ENCODE measurements at places on chromosomes 11 and 22.

DNA sequence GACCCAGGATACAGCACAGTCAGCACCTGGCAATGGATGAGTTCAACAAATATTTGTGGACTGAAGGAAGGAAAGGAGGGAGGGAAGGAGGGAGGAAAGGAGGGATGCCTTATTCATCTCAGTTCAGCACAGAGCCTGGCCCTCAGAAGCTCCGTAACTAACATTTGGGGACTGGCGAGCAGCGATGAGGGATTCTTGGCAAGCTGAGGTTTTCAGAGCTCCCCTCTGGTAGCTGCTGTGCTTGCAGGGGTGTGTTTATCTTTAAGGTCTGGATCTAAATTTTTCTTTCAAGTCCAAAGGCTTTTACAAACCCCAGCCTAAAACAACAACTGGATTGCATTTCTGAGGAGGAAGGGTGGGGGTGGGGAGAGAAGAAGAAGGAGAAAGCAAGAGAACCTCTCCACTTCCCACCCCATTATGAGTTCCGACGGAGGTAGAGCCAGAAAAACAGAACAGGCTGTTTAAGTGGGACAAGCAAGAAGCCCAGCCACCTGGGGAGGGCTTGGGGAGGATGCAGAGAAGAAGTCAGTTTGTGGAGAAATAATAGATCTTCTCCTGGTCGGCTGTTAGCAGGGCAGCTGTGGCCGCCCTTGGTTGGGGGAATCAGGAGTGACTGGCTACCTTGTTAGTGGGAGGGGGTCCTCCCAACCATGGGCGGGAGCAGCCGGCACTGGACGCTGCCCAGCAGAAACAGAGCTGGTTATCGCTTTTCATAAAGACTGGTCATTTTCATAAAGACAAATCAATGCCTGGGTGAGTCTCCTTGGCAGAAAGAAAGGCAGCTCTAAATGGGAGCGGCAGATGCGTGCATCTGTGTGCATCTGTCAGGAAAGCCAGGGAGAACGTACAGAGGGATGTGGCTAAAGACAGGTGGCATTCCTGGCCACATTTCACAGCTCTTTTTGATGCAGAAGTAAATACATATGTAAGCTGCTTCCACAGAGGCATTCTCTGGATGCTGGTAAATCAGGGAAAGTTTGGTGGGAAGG is 78.0 kb downstream of the TSPAN18 start:
- no peak for DNase-seq

GRCh38 chr22:23649071-23649501 is 17.0 kb upstream of the DRICH1 start:
- DNase-seq: no peak

DNA sequence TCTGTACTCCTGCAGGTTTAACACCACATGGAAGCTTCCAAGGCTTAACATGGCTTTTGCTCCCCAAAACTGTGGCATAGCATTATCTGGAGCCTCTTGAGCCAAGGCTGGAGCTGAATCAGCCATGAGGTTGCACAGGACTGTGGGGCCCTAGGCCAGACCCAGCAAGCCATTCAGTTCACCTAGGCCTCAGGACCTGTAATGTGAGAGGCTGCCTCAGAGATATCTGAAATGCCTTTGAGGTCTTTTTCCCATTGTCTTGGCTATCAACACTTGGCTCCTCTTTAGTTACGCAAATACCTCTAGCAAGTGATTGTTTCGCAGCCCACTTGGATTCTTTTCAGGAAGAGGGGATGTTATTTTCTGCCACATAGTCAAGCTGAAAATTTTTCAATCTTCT is 72.0 kb downstream of the VPREB1 start:
- DNase-seq: no peak

- DNase-seq: no peak
These were observed 29.6 kb upstream of the FLI1 start for GRCh38 chr11:128664317-128664716.

- DNase-seq: no peak
These were observed 1129.1 kb downstream of the DLG2 start for GRCh38 chr11:84497981-84498411.

DNA sequence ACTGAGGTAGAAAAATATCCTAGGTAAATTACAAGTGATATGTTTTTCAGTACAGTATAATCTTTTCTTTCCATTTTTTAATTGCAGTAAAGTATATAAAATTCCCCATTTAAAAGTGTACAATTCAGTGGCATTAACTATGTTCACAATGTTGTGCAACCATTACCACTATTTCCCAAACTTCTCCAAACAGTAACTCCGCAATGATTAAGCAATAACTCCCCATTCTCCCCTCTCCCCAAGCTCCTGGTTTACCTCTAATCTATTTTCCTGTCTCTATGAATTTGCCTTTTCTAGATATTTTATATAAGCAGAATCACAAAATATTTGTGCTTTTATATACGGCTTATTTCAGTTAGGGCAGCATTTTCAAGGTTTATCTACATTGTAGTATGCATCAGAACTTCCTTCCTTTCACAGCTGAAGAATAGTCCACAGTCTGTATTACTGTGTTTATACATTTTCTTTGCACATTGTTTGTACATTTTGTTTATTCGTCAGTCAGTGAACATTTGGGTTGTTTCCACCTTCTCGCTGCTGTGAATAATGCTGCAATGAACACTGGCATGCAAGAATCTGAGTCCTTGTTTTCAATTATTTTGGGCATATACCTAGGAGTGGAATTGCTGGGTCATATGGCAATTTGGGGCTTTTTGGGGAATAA is 110.7 kb downstream of the RPL27A start:
- no peak for DNase-seq

GRCh38 chr22:25482091-25482760 is 82.2 kb upstream of the GRK3 start:
- no peak for DNase-seq

DNA sequence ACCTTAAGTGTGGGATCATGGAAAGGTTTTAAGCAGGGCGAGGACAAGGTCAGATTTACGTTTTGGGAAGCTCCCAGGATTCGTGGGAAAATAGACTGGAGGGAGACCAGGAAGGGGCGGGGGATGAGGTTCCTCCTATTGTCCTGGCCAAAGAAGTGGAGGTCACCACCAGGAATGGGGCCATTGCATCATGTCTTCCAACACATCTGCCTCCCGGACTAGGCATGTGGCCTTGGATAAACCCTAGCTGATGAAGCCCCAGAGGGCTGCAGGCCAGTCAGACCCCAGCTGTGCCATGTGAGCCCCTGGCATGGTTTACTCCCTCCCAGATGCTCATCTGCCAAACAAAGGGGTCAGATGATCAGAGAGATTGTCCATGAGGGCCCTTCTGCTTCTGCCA is 11.5 kb upstream of the YWHAH start:
- no peak for DNase-seq

GRCh38 chr11:67539550-67539949 is 16.3 kb upstream of the CABP2 start:
- DNase-seq: no peak

- no peak for DNase-seq
These were observed 4.8 kb downstream of the DDX10 start for GRCh38 chr11:108669711-108670110.

- no peak for DNase-seq
These were observed 48.1 kb upstream of the SHISAL1 start for GRCh38 chr22:44360668-44361381.

DNA sequence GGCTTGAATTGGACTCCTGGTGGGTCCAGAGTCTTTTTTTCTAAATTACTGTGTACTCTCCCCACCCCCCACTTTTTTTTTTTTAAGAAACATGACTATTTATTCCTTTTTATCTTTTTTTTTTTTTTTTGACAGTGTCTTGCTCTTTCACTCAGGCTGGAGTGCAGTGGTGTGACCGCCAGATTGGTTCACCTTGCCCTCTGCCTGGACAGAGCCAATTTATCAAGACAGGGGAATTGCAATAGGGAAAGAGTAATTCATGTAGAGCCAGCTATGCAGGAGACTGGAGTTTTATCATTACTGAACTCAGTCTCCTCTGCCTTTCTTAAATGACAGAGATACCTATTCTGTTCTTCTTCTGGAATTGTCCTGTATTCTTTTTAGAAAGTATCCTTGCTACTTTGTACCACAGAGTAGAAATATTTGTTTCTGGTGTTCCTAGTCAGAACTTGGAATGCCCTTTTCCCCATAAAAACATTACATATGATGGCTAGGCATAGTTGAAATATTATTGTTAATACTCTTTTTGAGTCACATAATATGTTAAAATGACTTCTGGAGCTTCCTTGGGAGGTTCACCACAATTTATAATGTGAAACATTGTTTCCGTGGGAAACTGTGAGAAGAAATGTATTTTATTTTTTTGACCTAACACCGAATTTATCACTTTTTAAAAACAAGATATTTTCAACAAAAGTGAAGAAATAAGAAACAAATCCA is 95.6 kb downstream of the UVRAG start:
- DNase-seq: no peak

DNA sequence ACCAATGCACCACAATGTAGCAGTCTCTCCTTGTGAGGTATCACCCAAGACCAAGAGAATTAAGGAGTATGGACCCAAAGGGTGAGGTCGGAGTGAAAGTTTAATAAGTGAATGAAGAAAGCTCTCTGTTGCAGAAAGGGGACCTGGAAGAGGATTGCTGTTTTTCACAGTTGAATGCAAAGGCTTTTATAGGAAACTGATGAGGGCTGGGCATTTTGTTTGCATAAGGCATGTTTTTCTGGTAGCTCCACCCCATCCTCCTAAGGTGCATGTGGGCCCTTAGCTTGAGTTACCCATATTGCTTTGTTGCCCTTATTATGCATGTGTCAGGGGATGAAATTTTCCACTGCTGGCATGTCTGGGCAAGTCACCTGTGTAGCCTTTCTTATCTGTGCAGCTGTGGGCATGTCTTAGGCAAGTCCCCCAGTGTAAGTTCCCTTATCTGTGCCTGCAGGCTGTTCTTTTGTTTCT is 64.7 kb downstream of the BDNF start:
- DNase-seq: no peak

DNA sequence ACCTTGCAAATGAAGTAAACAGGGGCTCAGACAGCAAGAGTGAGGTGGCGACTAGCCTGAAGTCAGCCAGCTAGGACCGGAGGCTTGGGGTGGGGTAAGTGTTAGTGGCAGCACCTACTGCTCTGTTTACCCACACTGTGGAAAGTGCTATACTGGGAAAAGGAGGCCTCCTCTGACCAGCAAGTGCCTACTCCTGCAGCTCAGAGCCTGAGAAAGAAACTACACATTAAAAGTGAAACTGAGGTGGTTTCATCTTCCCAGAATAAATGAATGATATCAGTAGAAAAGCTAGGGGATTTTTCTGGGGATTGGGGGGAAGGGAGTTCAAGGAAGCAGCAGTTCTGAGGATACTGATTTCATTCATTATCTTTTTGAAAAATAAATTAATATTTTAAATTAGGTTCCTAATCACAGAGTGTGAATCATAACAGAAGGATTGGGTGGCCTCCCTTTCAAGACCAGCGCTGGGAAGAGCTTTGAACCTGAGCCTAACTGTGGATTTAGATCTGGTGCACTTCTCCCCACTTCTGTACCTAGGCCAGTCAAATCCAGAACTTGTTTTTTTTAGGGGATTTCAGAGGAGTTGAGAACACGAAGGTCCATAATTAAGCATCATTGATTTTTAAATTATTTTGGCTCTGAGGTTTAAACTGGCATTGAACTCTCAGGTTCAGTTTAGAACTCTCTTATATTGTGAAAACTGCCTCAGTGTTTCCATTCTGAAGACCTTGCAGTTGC is 48.1 kb upstream of the GRAMD1B start:
- no peak for DNase-seq

DNA sequence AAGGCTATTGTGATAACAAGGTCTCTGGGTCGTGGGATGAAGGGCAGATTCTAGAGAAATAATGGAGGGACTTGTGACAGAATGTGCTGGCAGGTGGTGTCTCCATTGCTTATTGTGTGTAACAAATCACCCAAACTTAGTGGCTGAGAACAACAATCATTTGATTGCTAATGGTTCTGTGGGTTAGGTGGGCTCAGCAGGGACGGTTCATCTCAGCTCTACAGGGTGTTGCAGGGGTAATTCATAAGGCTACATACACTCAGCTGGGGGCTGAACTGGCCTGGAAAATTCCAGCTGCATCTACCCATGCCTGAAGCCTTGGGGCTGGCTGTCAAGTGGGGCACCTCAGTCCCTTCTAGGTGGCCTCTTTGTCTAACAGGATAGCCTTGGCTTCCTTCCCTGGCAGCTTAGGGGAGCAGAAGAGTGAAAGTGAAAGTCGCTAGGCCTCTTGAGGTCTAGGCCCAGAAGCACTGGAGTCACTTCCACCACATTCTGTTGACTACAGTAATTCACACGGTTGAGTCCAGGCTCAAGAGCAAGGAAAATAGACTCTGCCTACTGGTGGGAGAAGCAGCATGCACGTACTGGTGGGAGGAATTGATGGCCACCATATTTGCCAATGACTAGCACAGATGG is 308.9 kb downstream of the MN1 start:
- no peak for DNase-seq

DNA sequence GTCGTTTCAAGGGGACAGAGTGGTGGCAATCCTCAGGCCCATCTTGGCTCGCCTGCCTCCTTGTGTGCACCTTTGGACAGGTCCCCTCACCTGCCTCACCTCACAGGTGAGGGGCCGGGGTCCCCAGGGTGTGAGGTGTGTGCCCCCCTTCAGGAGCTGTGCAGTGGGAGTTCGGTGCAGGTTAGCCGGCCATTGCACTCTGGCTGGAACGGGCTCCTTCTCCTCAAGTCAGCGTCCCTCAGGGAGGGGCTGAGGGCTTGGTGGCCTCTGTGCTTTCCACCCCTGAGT is 269.1 kb downstream of the TBC1D22A start:
- DNase-seq: no peak

DNA sequence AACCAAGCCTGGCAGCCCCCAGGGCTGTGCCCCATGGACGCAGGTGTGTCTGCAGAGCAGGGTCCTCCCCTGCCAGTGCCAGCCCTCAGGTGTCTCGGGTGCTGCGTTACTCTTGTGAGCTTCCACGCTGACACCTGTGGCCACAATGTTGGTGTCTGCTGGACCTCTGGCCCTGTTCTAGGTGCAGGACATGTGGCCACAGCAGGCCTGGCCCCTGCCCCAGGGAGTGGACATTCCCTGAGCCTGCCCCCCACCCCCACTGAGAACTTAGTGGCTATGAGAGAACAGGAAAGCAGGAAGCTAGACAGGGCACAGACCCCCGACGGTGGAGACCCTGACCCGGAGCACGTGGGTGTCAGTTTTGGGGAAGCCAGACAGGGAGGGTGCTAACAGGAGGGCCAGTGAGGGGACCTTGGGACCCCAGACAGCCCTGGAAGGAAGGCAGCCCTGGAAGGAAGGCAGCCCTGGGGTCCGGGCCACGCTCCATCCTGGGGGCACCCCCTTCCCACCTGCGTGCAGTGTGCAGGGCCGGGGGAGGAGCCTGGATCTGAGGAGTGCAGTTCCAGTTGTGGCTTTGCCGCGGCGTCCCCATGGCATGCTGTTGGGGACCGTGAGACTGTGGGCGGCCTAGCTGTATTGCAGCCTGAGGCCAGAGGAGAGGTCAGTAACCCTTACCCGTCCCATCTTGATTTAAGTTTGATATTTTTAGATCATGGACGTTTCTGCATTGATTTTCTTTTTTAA is 43.9 kb upstream of the PPARA start:
- DNase-seq: no peak
